Thoracic aorta (tissue), 2 donors: ENCODE measurements at places on chromosomes 12 and 14. TPM values are rescaled to one million over a fixed set of nuclear protein-coding genes. Genes with fewer than 3 reads are reported as not detected.

DNA sequence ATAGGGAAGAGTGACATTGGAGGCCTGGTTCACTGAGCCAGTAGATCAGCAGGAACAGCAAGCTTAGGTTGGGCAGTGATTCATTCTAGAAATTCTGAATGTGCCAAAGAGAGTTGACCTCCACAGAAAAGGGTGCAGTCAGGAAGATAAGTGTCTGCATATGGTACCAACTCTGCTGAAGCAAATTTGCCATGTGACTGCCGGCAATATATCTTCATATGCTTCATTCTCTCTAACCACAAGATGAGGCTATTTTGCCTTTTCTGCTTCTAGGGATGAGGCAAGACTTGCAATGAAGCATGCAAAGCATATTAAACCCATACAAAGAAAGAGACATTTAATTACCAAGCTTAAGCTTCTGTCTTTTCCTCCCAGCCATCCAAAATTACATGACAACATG is 13.6 kb downstream of the CCDC198 start:
- DNase-seq: no peak

DNA sequence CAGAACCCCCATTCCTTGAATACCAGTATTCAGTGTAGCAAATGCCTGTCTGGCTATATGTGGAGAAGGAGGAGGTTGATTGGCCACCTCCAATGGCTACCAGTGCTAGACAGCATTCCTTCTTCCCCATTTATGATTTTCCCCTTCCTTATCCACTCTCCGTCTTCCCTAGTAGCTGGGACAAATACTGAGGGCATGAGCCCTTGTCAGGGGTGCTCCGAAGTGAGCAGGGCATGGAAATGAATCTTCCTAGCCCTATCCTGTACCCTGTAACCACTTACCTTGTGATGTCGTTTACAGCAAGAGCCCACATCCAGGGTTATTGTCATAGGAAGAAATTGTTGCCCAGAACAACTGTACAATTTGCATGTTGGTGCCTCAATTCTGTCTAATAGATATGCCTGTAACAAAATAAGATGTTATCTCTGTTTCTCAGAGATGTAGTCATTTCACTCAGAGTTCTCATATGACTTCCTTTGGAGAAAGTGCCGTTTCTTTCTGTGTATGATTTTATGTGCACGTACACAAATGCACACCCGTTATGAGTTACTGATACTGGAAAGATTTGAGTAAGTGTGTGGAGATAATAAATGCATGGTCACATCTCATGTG is 423.7 kb downstream of the EGLN3 start:
- no peak for DNase-seq

GRCh38 chr12:74620921-74621320 is 83.3 kb downstream of the ATXN7L3B start:
- DNase-seq: no peak

DNA sequence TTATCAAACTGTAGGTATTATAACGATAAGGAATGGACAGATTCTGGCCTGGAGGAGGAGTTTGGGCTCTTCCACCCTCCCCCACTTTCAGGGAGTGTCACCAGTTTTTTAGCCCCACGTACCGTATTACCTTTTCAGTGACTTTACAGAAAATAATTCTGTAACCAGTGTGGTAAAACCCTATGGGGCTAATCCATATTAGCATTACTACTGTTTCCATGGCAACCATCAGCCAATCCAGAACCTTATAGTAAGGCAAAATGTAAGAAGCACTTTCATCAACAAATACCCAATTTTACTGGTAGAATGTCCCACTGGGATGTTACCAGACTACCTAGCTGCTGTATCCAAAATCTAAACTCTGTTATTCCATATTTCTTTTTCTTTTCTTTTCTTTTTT is 50.7 kb downstream of the BICDL1 start:
- no peak for DNase-seq

GPR162 gene
- 3.1 TPM for total RNA-seq

CFAP251 gene
- total RNA-seq: 6.9 TPM

GRCh38 chr14:33993246-33993645 is 42.4 kb upstream of the EGLN3 start:
- DNase-seq: no peak

STON2 gene
- total RNA-seq: 10.4 TPM

NID2 gene
- total RNA-seq: 33.3 TPM

DNA sequence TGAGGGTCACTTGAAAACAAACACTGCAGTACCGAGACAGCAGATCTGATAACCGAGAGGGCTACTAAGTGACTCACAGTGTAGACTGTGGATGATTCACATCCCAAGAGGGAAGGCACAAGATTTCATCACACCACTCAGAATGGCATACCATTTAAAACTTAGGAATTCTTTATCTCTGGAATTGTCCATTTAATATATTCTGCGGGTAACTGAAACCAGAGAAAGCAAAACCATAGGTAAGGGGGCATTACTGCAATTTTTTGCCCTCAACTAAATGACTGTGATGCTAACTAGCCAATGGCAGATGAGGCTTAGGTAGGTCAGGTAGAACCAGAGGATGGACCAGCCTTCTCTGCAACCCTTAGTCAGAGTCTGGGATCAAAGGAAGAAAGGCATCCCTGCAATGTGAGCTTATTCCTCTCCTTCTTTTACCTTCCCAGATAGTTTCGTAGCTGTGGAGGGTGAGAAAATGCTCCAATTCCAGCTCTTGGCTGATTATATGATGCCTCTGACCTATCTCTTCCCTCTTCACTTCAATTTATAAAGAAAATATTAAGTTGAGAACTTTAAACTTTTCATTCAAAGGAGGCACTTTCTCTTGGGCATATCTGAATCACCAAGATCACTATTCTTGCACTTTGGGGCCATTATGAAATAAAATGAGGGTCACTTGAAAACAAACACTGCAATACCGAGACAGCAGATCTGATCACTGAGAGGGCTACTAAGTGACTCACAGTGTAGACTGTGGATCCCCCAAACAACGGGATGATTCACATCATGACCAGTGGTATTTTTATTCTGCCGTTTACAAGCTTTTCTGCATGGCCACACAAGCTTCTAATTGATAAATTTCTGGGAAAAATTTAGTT is 6.8 kb downstream of the ART4 start:
- no peak for DNase-seq
